ENCODE measurements at places on chromosomes 1 and 21.

DNA sequence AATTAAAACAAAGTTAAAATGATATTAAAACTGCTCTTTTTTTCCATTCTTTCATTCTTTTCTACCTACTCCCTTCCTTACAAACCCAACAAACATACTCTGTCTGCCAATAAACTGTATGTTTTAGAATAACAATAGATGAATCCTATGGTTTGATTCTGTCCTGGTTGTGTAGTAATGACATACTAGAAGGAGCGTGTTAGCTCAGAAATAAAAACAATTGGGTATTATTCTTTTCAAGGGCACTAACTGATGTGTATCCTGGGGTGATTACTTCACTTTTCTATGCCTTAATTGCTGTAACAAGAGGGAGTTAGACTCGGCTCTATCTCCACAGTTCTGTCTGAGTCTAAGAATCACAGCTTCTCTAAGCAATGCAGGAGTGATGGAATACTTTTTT is 194.4 kb downstream of the GIPC2 start:
- no peak for DNase-seq

DNA sequence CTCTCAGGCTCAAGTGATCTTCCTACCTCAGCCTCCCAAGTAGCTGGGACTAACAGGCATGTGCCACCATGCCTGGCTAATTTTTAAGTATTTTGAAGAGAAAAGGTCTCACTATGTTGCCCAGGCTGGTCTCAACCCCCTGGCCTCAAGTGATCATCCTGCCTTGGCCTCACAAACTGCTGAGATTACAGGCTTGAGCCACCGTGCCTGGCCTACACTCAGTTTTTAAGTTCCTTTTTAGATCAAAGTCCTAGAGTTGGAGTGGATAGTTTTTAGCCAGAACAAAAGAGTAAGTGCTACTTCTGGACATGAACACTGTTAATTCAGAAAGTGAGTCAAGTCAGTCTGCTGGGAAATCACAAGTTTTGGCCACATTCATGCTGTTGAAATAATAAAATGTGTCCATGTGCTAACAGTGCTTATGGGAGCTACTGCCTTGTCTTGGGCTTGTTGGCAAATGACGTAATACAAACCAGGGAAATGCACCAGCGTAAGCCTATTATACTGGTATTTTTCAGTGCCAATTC is 84.2 kb downstream of the NDUFS5 start:
- DNase-seq, result peak; percentile 70

DNA sequence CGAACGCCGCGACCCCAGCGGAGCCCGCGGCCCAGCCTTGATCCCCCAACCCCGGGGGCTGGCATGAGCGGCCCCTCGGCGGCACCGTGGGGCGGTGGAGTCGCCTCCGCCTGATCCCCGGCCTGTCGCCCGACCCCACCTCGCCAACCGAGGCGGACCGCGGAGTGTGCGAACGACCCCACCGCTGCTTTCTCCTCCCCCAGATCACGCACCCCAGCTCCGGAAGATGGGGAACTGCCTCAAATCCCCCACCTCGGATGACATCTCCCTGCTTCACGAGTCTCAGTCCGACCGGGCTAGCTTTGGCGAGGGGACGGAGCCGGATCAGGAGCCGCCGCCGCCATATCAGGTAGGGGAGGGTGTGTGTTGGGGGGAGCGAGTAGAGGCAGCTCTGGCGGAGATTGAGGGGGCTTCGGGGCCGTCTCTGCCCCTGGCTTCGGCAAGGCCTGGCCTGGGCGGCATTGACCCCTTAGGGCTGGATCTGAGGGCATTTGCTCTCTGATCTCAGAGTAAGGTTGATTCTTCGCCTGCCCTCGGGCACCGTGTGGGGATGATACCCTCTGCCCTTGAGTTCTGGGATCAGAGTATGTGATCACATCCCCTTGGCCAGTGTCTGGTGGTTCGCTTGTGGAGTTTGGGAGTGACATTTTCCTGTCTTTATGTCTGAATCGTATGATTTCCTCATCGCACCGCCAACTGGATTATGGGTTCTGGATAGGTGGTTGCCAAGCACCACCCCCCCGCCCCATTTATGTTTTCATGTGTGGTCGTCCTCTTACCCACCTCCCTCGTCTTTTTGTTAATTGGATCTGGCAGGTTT is 668 bp downstream of the RNF11 start:
- DNase-seq, result peak; percentile 61

GRCh38 chr1:65429806-65430205 is 9.3 kb downstream of the LEPR start:
- peak; percentile 81 for DNase-seq

GRCh38 chr1:1601564-1602303 is 1.8 kb upstream of the FNDC10 start:
- no peak for DNase-seq

- no peak for DNase-seq
Observed at GRCh38 chr1:55224729-55225128, 9.6 kb upstream of the USP24 start.

- DNase-seq, result no peak
Observed at GRCh38 chr1:203131548-203132200, 4.1 kb downstream of the ADORA1 start.

GRCh38 chr1:143497374-143497747 is 474.4 kb downstream of the FAM72C start:
- DNase-seq, result no peak

- peak; percentile 94 for DNase-seq
Observed at GRCh38 chr1:186050360-186050759, 316.2 kb downstream of the HMCN1 start.

DNA sequence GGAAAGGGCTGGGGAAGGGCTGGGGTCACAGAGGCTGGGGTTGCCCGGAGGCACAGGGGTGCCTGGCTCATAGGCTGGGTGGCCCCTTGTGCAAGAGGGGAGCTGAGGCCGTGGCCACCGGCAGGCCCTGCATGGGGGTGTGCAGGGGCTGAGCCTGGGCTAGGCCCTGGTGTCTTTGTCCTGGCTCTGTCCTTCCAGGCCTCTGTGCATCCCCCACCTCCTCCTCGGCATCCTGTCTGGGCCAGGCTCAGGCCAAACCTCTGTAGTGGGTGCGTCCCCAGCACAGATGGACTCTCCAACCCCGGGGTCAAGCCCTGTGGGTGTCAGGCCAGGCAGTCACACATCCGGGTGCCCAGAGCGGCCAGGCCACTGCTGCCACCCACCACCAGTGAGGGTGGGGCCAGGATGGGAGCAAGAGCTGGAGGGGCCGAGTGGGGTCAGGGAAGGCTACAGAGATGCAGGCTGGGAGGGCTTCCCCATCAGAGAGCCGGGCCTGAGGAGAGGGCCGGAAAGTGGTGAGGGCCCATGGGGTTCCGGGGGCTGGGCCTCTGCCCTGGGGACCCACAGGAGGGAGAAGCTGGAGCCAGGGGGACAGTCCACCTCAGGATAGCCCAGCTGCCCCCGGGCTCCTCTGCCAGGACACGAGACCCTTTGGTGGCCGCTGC is 19.4 kb downstream of the PANK4 start:
- DNase-seq, result no peak

DNA sequence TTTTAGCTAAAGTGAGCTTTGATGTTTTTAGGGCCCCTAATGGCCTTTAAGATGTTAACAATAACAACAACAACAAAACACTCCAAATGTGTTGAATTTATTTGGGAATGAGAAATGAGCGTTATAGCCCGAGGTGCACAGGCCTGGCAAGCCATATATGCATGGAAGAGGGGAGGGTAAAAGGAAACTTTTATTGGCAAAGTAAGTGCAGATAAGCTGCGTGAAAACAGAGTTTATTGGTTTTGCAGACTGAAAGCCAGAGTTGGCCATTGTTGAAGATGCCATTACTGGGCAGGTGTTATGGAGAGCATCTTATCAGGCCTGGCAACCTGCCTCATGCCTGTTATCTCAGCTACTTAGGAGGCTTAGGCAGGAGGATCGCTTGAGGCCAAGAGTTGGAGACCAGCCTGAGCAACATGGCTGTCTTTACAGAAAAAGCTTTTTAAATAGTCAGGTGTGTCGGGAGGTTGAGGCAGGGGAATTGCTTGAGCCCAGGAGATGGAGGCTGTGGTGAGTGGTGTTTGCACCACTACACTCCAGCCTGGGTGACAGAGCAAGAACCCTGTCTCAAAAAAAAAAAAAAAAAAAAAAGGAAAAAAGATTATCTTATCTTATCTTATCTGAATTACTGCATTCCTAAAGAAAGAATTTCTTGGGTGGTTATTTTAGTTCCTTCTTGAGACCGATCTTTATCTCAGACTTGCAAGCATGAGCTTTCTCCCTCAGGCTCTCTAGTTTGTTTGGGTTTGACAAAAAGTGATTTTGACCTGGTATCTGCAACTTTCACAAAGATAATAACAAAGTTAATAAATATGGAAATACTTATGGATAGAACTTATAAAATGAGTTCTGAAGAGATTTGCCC is 1.7 kb downstream of the PATJ start:
- DNase-seq, result no peak

- DNase-seq, result no peak
Observed at GRCh38 chr21:45638707-45639106, 4.8 kb upstream of the PCBP3 start.

- no peak for DNase-seq
Observed at GRCh38 chr21:16007943-16008342, 278.2 kb downstream of the USP25 start.

DNA sequence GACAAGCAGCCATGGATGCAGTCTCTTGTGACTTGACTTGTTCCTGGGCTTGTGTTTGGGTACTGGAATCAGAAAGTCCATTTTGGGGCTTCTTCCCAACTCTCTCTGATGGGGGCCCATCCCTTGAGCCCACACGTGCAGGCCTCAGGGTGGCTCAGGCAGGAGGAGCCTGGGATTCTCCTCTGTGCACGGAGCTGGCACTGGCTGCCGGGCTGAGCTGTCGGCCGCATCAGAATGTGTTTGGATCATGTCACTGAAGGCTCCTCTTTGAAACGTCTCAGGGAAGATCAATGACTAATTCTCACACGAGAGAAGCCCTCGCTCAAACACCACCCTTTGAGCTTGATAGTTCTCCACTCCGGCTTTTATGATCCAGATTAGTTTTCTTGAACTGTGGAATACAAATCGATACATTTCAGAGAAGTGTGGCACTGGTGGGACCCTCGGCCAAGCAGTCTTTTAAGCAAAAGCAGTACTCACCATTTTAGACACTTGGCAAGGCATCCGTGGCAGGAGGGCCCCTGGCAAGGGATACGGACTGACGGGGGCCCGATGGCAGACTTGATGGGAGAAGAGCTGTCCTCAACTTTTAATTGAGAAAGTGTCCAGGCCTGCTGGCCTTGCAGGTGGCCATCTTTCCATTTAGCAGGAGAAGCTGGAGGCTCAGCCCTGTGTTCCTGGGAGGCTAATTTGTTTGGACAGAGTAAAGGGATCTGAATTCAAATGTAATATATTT is 220.7 kb upstream of the C1orf174 start:
- no peak for DNase-seq

DNA sequence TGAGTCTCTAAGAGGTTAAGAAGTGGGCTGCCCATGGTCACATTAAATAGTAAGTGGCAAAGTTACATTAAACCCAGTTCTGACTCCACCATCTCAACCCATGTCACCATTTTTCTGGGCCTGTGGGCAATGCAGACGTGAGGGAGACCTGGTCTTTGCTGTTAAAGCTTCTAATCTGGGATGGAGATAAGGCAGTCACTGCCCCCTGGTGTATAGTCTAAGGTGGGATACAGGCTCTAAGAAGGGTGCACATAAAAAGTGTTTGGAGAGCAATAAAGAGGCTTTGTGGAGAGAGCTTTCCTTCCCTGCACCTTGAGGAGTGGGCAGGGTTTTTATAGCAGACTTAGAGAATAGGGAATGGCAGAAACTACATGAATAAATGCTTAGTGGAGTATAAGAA is 141.3 kb downstream of the ROR1 start:
- peak; percentile 8 for DNase-seq

GRCh38 chr1:227949341-227949921 is 1.7 kb upstream of the WNT9A start:
- no peak for DNase-seq

DNA sequence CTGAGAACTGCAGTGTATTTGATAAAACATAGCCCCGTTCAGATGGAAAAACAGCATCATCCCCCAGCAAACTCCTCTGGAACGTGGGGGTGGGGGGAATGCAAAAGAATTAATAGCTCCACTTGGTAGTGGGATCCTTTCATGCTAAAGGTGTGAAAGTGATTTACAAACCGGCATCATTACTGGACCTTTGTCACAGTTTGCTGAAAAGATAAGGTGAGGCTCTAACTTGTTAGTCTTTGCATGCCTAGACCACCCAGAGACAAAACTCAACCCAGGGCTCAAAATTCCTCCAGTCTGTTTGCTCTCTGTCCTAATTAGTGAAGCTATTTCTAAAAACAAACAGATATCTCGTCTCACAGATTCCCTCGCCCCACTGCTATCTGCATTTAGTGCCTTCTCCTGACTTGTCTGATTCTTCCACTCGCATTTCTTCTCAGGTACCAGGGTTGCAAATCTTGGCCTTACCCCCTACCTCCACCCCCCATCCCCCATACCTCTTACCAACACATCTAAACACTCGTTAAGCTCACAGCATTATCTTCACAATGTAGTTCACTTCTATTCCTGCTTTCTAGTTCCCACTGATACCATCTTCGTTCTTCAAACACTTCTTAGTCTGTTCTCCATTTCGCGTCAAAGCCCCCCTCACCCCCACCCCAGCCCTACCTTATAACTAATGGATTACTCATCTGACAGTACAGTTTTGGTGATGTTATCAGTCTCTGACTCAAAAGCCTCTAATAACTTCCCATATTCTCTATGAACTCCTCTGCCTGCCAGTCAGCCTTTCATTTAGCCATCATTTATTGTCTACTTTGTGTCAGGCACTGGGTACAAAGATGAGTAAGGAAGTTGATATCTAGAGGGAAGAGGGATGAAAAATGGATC is 11.8 kb downstream of the IER5 start:
- DNase-seq, result peak; percentile 74

Measured in bronchial epithelial cell (primary cell).